ENCODE measurements at places on chromosomes 16 and 17.

DNA sequence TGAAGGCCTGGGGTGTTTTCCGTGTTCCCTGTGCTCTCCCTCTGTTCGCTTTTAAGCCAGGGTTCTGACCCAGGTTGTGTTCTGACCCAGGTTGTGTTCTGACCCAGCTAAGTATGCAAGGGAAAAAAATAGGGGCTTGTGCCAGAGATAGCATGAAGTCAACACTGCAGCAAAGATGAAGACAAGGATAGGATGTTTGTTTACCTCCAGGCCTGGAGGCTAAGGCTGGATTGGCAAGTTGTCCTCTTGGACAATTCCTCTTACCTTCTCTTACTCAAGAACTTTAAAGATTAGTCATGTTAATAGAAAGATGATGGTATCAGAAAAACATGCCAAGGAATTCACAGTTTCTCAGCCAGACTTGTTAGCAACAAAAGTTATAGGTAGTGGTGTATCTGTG, 19.4 kb downstream of the LYRM9 start:
- DNase-seq, result no peak

DNA sequence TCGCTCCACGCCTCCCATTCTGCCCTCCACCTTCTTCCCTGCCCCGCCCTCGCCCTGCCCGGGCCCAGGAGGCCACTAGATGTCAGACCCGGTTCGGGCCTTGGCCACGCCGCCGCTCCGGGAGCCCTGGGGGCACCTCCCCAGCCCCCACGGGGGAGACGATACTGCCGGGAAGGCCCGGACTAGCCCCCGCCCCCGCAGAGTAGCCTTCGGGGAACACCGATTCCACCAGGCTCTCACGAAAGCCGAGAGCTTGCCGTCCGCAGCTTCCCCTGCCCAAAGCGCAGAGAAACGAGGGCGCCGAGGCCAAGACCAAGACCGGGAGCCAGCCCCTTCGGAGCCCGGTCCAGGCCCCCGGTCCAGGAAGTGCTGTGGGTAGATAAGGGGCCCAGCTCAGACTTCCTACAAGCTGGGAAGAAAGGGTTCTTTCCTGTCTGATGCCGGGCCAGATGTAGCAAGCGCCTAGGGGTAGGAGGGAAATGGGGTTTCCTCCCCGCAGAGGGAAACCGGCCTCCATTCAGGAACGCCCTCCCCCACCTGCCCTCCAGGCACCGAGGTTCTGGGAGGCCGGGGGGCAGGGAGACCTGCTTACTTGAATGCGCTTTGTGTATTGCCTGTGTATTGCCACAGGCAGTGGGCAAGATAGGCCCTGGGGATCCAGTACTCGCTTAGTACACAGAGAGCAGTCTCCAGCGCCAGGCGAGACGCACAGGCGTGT, 806 bp upstream of the CYB561 start:
- DNase-seq, result peak; percentile 64

- DNase-seq, result no peak
These were observed 1.9 kb downstream of the EPN3 start for GRCh38 chr17:50534222-50534978.

- DNase-seq, result no peak
These were observed 15.8 kb downstream of the TEKT1 start for GRCh38 chr17:6815775-6816174.

GRCh38 chr17:46896991-46897390, 26.0 kb upstream of the GOSR2 start:
- no peak for DNase-seq

DNA sequence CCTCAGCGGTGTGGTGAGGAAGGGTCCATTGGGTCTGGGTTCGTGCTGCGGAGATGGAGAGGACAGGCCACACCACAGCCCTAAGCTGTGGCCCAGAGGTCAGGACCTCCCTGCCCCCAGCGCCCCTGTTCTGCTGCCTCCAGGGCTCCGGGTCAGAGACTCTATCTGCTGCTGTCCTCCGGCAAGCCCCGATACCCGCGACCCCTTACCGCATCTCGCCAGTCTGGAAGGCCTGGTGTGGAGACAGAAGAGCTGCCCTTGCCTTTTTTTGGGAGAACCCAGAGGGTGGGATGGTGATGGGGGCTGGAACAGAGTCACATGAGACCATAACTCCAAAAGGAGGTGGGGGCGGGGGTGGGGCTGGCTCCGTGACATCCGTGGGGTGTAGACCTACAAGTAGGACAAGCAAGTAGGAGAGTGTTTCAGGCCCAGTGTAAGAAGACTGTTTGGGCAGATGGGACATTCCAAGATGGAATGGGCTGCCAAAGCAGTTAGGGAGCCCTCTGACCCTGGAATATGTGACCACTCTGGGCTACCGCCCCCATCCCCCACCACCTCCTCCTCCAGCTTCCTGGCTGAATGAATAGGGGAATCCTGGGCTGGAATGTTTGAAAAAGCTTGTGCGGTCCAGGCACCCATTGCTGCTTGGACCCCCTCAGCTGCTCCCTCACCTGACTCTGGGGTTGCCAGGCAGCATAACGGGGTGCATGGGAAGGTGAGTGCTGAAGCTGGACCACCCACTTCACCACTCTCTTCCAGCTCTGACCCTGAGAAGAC, 1.4 kb downstream of the XYLT2 start:
- no peak for DNase-seq

DNA sequence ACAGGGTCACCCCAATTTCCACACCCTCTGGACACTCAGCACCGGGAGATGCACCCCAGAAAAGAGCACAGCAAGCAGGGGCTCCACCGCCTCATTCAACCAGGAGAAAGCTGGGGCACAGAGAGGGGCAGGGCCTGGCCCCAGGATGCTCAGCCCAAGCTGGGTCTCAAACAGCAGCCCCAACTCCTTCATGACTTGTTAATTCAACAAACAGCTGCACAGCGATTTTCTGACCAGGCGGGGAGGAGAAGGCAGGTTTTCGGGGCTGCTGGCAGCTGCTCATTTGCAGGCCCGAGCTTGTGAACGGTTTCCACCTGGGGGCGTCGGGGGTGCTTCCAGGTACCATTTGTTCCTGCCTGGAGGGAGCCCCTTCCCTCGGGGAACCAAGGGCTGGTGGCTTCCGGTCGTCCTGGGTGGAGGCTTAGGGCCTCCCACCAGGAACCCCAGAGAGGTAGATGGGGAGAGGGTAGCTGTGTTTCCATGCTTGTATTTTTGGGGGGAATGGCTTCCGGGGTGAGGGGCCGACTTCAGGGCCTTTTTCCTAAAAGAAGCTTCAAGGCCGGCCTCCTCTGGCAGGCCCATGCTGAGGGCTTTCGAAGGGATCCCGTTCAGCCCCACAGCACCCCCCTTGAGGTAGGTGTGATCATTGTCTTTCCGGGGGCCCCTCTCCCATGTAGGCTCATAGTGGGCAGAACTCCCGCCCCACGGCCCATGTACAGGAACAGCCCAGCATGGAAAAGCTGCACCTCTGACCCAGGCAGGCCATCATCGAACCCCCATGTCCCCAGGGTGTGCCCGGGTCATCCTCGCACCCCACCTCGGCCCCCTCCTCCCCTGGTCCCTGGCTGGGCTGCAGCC, 191.6 kb upstream of the GSE1 start:
- DNase-seq, result no peak

GRCh38 chr17:28975646-28976045, 24.3 kb upstream of the PHF12 start:
- no peak for DNase-seq

DNA sequence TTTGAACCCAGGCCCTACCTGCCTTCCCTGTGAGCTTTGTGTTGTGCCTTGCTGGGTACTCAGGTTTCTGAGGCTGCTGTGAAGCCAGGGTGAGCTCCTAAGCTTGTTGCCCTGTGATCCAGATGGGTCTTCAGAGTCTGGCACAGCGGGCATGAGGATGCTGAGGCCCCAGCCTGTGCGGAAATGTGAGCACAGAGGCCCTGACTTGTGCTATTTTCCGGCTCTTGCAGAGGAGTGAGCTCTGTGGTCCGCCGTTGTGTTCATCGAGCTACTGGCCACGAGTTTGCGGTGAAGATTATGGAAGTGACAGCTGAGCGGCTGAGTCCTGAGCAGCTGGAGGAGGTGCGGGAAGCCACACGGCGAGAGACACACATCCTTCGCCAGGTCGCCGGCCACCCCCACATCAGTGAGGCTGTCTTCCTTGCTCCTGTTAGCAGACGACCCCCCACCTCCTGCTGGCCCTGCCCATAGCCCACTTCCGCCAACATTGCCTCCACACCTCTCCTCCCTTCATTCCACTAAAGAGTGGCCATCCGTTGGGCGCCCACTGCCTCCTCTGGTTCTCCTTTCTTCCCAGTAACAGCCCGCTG, 2.7 kb downstream of the PHKG2 start:
- no peak for DNase-seq

DNA sequence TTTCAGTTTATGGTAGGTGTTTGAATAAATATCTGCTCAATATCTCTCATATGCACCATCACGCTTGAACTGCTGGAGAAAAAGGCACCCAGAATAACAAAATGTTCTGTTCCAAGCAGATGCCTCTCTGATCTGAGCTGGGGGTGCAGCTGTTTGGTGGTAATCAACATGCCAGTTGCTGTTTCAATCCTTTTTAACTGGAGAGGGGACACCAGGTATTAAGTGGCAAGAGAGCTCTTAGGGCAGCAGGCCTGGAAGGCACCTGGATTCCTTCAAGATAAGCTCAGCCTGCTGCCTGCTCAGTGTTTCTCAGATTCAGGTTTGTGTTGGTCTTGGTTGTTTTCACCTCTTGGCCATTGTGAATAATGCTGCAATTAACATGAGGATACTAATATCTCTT, 27.2 kb upstream of the VAT1L start:
- no peak for DNase-seq

DNA sequence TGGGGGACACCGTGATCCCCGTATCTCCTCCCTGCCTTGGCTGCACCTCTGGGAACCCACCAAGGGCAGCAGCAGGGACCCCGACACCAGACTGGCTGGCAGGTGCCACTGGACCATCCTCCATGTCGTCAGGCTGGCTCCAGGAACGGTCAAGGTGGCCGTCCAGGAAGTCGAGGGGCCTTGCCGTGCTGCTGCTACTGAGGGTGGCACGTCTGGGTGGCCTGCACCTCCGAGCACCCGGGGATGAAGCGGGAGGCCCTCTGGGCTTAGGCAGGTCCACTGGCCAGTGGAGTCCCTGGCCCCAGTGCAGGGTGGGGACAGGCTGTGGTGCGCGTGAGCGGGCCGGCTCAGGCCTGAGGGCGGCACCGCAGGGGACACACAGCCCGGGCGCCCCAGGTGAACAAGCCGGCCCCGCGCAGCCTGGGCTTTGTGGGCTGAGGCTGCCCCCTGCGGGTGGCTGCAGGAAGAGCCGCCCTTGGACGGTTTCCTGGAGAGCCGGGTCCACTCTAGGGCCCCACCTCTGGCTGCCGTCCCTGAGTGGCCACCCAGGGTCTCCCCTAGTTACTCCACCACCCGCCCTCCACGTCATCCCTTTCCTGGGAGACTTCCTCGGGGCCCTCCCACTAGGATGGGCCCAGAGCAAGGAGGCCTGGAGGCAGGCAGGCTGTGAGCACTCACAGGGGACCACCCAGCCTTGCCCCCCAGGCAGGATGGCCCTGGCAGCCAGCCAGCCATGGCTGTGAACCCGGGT, 42.8 kb upstream of the ZC3H18 start:
- peak; percentile 75 for DNase-seq

DNA sequence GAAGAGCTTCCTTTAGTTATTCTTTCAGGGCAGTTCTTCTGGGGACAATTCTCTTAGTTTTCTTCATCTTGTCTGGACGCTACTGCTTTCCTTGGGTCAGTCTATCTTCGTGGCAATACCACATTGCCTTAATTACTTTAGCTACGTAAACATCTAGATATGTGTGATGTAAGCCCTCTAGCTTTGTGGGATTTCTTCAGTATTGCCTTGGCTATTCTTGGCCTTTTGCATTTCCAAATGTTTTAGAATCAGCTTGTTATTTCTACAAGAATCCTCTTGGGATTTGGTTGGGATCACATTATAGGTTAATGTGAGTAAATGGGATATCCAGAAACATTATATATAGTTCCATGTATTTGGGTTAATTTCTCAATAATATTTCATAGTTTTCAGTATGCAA, 9.0 kb upstream of the ST6GALNAC2 start:
- DNase-seq, result no peak

DNA sequence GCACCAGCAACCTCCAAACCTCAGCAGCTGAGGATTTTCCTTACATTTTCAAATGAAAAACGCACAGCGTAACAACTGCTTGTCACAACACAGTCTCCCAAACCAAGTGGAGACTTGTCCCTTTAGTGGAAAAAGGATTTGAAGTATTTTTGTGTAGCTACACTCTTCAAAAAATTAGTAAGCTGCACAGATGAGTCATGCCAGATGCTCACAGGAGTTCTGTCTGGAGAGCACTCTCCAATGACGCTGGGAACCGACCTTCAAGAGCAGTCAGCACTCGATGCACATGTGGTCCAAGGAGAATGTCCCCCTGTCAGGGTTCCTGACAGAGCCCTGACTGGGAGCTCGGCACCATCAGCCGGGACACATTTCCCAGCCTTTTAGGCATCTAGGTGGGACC, 39.8 kb downstream of the MAP1LC3B start:
- no peak for DNase-seq

DNA sequence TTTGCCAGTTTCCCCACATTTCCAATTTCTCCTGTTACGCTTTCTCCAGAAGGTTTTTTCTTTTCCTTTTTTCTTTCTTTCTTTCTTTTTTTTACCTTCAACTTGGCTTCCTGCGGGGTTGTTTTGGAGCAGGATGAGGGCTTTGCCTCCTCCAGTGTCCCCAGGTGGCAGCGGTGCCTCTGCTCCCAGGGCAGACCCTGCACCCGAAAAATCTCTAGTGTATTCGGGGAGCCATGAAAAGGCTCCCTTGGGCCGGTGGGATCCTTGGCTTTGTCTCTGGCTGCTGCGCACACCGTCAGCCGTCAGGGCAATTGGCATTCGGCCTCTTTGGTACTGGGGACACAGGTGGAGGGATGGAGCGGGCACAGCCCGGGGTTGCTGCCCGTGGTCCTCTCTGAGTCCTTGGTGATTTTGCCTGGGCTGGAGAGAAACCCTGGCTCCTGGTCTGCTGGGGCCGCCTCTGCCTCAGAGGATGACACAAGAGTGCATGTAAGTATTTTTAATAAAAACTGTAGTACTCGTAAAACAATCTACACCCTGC, 846 bp downstream of the ITGB3 start:
- no peak for DNase-seq

DNA sequence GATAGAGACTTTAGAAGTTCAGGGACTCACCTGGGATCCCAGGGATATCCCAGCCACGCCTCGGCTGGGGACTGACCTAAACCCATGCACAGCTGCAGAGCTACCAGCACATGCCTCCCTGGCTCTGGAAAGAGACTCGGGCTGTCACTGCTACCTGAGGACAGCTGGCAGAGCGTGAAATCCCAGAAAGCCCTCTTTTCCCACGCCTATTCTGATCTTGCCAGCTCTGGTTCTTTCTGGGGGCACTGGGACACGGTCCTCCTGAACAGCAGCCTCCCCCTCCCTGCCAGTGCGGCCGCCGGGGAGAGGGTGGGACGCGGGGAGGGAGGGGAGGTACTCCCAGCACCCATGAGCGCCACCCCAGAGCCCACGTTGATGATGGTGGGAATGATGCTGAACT, 10.8 kb downstream of the P2RX5 start:
- DNase-seq, result no peak

All from HAP-1 (cell line).